ENCODE measurements at places on chromosomes 7 and 10.

- DNase-seq, result no peak
Measured at GRCh38 chr10:85446827-85447226, 919.8 kb downstream of the GRID1 start.

- no peak for DNase-seq
Measured at GRCh38 chr10:115998301-115998700, 274.7 kb downstream of the GFRA1 start.

GRCh38 chr10:97463363-97464132 lies 17.6 kb downstream of the ZDHHC16 start:
- DNase-seq, result no peak

DNA sequence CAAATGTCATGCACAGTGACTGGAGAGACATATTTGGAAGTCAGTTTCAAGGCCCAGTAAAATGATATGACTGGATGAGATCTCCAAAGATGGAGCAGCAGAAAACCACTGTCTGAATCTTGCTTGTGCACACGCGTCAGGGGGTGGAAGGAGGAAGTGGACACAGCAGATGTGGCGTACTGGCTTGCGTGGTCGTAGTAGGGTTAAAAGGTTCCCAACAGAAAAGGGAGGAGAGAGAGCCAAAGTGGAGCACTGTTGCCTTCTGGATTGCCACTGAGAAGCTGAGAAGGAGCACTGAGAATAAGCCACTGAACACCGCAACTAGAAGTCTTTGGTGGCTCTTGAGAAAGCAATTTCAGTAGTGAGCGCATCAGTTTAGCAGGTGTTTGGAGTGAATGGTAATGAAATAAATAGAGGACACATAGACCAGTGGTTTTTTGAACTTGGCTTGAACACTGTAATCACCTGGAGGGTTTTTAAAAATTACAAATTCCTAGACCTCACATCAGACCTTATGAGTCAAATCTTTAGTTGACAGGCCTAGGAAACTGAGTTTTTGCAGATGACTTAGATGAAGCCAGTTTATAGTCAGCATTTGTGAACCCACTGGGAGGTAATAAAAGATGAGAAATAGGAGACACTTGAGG lies 227.3 kb downstream of the PTEN start:
- DNase-seq, result no peak

GRCh38 chr10:132001238-132001972 lies 19.7 kb upstream of the BNIP3 start:
- no peak for DNase-seq

- no peak for DNase-seq
Measured at GRCh38 chr7:34011017-34011695, 105.8 kb downstream of the BMPER start.

- DNase-seq, result no peak
Measured at GRCh38 chr10:51389415-51390321, 309.7 kb downstream of the CSTF2T start.
